Endodermal cell (in vitro differentiated cells): ENCODE measurements at places on chromosomes 2 and 18. TPM values are rescaled to one million over a fixed set of nuclear protein-coding genes. Genes with fewer than 3 reads are reported as not detected.

The CPO gene
- 0.42 to 0.95 TPM (median 0.70 TPM) in 3 replicates for total RNA-seq

The ACADL gene
- 0.44 to 1.1 TPM (median 0.96 TPM) in 3 replicates for total RNA-seq

The MARCHF4 gene
- total RNA-seq, result 0.51 to 1.3 TPM (median 0.78 TPM) in 3 replicates

The UGT1A10 gene
- total RNA-seq, result not detected in 3 replicates

The CD8B2 gene
- not detected in 2 replicates for total RNA-seq

The TRIM43 gene
- not detected in 2 replicates for total RNA-seq

The KCNE4 gene
- 0.22 TPM in 1 of 2 replicates, not detected in the other for total RNA-seq

The LYPD6B gene
- total RNA-seq, result 2.8 to 14.9 TPM (median 14.5 TPM) in 3 replicates

The CXCR4 gene
- total RNA-seq, result 454 and 496 TPM in 2 replicates

The REG3A gene
- total RNA-seq, result not detected in 2 replicates

The DNAJC5G gene
- total RNA-seq, result not detected in 2 replicates

DNA sequence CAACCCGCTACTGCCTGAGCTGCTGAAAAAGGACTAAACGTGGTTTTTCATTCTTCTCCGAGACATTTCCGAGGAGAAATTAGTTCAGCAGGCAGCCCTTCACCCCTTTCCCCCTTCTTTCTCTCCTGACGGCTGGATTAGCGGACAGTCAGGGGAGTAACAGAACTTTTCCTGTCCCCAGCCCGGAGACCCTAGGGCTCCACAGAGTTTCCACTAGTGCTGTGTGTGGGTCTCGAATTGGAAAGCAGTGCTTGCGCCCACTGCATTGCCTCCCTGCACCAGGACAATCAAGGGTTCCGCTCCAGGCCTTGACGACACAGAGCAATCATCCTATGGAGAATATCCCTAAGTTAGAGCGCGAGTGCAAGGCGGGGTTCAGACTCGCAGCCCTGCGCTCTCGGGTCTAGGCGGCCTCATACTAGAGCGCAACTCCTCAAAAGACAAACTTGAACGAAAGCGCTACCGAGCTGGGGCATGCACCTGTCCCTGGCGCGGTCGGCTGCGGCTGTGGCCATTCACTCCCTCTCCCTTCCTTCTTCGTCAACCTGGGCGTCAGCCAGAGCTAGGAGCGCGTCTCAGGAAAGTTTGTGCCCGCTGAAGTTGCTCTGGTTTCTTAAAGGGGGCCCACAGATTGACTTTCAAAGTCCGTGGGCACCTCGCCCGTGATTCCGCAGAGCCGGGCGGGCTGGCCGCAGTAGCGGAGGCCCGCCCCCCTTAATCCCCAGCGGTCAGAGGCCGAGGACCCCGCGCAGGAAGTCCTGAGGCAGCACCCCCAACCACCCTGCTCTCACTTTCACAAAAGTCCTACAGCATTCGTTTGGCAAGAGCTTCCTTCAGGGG is 801 bp downstream of the OSR1 start:
- no peaks in the 10 kb centered on the region for H3K4me1 ChIP-seq
- H3K27ac ChIP-seq, result no peak overlapping the region
- H3K4me3 ChIP-seq, result peak overlapping the region; percentile 75
- peaks cover 99% of the 10 kb centered on the region for H3K27me3 ChIP-seq

- H3K4me1 ChIP-seq, result no peaks in the 10 kb centered on the region
- H3K27me3 ChIP-seq, result no peaks in the 10 kb centered on the region
- no peak overlapping the region for H3K4me3 ChIP-seq
- H3K36me3 ChIP-seq, result no peaks in the 10 kb centered on the region
These were observed 117.1 kb downstream of the RNF144A start for GRCh38 chr2:7034303-7034702.

- H3K4me1 ChIP-seq, result no peaks in the 10 kb centered on the region
- peak; percentile 81 for DNase-seq
- no peaks in the 10 kb centered on the region for H3K27me3 ChIP-seq
- no peaks in the 10 kb centered on the region for H3K36me3 ChIP-seq
These were observed 249.9 kb downstream of the PLCL1 start for GRCh38 chr2:198054299-198054698.

DNA sequence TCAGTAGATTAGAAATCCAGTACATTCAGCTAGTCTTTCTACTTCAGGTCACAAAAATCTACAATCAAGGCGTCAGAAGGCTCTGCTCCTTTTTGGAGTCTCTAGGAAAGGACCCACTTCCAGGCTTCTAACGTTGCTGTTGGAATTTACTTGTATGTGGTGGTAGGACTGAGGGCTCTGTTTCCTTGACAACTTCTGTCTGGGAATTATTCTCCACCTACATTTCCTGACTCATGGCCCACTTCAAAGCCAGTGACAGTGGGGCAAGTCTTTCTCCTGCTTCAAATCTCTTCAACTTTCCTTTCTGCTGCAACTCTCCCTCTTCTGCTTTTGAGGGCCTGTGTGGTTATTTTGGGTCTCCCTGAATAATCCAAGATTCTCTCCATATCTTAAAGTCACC is 10.4 kb upstream of the TMX3 start:
- H3K4me3 ChIP-seq, result no peak overlapping the region
- no peak overlapping the region for H3K27ac ChIP-seq
- H3K36me3 ChIP-seq, result no peaks in the 10 kb centered on the region
- H3K27me3 ChIP-seq, result no peaks in the 10 kb centered on the region

DNA sequence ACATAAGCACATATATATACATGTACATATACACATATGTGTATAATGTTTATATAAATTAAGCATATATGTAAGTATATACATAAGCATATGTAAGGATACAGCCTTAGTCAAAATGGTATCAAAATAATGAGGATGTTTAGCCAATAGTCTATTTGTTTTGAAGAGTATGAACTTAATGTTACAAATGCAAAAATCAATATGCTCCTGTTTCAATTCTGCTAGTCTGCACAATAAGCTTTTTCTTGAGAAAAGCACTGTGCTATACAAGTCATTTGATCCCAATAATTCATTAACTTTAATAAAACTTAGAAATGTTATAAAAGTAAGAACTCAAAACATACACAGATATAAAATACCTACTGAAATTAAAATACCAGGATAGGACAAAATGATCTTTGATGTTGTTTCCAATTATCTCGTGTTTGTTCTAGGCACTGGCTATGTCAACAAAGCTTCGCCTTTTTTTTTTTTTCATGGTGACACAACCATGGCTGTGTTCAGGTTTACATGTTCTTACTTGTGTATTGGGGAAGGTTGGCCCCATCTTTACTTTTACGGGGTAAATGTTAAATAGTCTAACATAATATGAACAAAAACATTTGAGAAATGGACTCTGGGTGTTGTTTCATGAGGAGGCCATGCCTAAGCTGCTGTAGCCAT is 271.1 kb upstream of the CDH19 start:
- no peaks in the 10 kb centered on the region for H3K36me3 ChIP-seq
- H3K27ac ChIP-seq, result no peak overlapping the region
- no peak for DNase-seq
- no peak overlapping the region for H3K4me3 ChIP-seq

DNA sequence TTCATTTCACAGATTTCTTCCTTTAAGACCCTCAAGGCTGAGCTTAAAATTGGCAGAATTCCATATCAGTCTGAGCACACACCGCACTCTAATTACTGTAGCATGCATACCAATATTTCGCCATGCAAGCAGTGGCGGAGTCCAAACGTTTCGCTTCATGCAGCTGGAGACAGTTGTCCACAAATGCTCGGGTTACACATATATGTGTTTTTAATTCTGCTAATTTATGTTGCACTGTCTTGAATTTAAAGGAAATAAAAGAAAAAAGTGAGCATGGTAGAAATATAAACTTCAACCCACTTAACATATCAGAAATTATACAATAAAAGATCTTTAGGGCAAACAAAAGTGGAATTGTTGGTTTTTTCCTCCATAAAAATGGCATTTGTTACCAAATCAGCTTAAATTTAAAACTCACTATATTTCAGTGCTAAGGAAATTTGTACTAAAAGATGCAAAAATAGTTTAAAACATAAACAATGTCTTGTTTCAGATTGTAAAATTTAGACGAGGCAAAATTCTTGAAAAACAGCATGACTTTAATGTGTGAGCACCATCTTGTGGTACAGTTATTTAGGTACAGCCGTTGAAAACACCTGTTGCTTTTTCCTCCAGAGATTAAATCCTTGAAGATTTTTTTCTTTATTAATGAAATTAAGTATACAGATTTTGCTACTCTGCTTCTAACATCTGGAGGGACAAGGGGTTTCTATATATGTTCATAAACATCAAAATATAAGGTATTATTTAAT is 24.1 kb upstream of the KANSL1L start:
- no peaks in the 10 kb centered on the region for H3K36me3 ChIP-seq
- DNase-seq, result no peak
- no peaks in the 10 kb centered on the region for H3K27me3 ChIP-seq
- H3K4me3 ChIP-seq, result no peak overlapping the region

GRCh38 chr18:32373995-32374394 is 96.7 kb downstream of the GAREM1 start:
- no peak for DNase-seq
- no peaks in the 10 kb centered on the region for H3K4me1 ChIP-seq
- H3K36me3 ChIP-seq, result no peaks in the 10 kb centered on the region
- H3K27ac ChIP-seq, result no peak overlapping the region
- no peak overlapping the region for H3K4me3 ChIP-seq

- no peaks in the 10 kb centered on the region for H3K4me1 ChIP-seq
- H3K36me3 ChIP-seq, result no peaks in the 10 kb centered on the region
- no peaks in the 10 kb centered on the region for H3K27me3 ChIP-seq
- H3K27ac ChIP-seq, result no peak overlapping the region
These were observed 51.8 kb upstream of the NPAS2 start for GRCh38 chr2:100767810-100768806.

GRCh38 chr18:36387310-36387709 is 89.8 kb downstream of the FHOD3 start:
- H3K27ac ChIP-seq, result no peak overlapping the region
- DNase-seq, result no peak
- no peaks in the 10 kb centered on the region for H3K4me1 ChIP-seq
- no peak overlapping the region for H3K4me3 ChIP-seq
- H3K27me3 ChIP-seq, result no peaks in the 10 kb centered on the region

GRCh38 chr18:14221689-14222088 is 89.5 kb upstream of the ZNF519 start:
- H3K27ac ChIP-seq, result no peak overlapping the region
- no peaks in the 10 kb centered on the region for H3K27me3 ChIP-seq
- H3K36me3 ChIP-seq, result no peaks in the 10 kb centered on the region
- DNase-seq, result no peak

GRCh38 chr18:4586731-4587130 is 131.6 kb upstream of the DLGAP1 start:
- H3K27ac ChIP-seq, result no peak overlapping the region
- no peaks in the 10 kb centered on the region for H3K27me3 ChIP-seq
- H3K36me3 ChIP-seq, result no peaks in the 10 kb centered on the region
- H3K4me3 ChIP-seq, result no peak overlapping the region

DNA sequence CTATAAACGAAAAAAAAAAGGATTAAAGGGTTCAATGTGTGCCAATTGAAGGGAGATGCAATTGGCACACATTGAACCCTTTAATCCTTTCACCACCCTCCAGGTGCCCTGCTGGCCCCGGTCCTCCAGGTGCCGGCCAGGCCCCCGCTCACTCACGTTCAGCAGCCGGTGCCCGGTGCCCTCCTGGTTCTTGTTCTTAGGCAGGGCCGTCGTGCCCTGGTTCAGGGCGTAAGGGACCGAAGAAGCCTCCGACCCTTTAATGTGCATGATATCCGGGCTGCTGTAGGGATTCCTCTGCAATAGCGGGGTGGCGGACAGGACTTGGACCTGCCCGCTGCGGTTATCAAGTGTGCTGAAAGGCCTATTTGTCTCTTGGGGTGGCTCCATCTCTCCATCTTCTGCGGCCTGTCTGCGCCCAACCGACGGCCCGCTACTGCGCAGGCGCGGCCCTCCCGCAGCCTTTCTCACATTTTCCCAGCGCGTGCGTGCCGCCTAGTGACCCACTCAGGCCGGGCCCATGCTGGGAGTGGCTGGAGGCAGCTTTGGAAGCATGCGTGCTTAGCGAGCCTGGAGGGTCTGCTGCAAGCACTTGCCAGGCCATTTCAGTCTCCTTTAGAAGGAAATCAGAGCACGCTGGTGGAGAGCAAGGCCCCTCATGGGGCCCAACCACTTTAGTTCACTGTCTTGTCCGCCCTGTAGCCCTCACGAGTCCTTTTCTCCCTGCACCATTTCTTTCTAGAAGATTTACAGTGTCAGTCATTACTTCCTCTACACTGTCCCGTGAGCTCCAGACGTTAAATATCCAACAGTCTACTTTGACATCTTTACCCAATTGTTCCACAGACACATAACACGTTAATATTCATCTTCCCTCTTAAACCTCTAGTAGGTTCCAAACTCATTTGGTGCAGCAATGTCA is 24.3 kb downstream of the TMEM237 start:
- no peaks in the 10 kb centered on the region for H3K4me1 ChIP-seq
- H3K27me3 ChIP-seq, result no peaks in the 10 kb centered on the region
- no peak overlapping the region for H3K4me3 ChIP-seq
- H3K27ac ChIP-seq, result no peak overlapping the region
- peak; percentile 63 for DNase-seq

GRCh38 chr2:217947383-217948350 is 55.1 kb downstream of the TNS1 start:
- H3K27ac ChIP-seq, result no peak overlapping the region
- no peaks in the 10 kb centered on the region for H3K27me3 ChIP-seq
- H3K4me3 ChIP-seq, result no peak overlapping the region
- no peaks in the 10 kb centered on the region for H3K36me3 ChIP-seq

DNA sequence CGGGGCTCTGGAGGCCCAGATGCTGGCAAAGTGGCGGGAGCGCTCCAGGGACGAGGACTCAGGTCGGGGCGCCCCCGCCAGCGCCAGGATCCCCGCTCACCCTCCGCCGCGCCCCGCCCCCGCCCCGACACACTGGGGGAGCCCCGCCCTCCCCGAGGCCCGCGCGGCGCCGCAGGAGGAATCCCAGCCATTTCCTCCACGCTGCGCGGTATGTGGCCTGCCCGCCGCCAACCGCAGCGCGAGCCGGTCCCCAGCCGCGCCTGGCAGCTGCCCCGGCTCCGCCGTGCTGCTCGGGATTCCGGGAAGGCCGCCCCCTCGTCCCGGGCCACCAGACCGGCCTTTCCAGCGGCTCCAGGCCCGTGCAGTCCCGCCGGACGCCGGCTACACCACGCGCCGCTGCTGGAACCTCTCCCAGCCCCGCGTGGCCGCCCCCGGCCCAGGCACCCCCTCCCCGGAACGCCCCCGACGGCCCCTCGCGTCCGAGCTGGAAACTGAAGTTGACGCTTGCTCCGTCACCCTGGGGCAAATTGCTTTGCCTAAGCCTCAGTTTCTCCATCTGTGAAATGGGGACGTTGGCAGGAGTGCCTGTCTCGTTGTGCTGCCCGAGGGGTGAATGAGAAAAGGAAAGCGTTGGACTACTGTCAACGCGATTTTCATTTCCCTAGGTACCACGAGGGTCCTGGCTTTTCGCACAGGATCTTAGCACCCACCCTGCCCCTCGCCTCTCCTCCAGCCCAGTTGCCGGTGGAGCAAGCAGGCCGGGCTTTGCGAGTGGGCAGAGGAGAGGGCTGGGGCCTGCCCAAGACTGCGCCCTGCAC is 53.6 kb downstream of the PKDCC start:
- no peaks in the 10 kb centered on the region for H3K27me3 ChIP-seq
- no peak overlapping the region for H3K27ac ChIP-seq
- H3K36me3 ChIP-seq, result no peaks in the 10 kb centered on the region
- peak; percentile 87 for DNase-seq

GRCh38 chr2:241794250-241794823 is 14.7 kb upstream of the NEU4 start:
- no peak overlapping the region for H3K27ac ChIP-seq
- no peak for DNase-seq
- H3K27me3 ChIP-seq, result no peaks in the 10 kb centered on the region
- no peak overlapping the region for H3K4me3 ChIP-seq

- H3K4me1 ChIP-seq, result no peaks in the 10 kb centered on the region
- H3K4me3 ChIP-seq, result no peak overlapping the region
- H3K27ac ChIP-seq, result no peak overlapping the region
- no peaks in the 10 kb centered on the region for H3K27me3 ChIP-seq
These were observed 15.7 kb downstream of the STK39 start for GRCh38 chr2:168231609-168232241.

GRCh38 chr2:3264010-3264744 is 113.4 kb downstream of the EIPR1 start:
- no peak overlapping the region for H3K27ac ChIP-seq
- H3K27me3 ChIP-seq, result no peaks in the 10 kb centered on the region
- H3K4me3 ChIP-seq, result no peak overlapping the region
- peaks cover 18% of the 10 kb centered on the region for H3K4me1 ChIP-seq
- no peak for DNase-seq
- H3K36me3 ChIP-seq, result no peaks in the 10 kb centered on the region
